ENCODE measurements at places on chromosomes 2 and 18. TPM values are rescaled to one million over a fixed set of nuclear protein-coding genes. Genes with fewer than 3 reads are reported as not detected.
A peak's percentile ranks its signal among the peaks of the same experiment; 100 is the strongest.

DNA sequence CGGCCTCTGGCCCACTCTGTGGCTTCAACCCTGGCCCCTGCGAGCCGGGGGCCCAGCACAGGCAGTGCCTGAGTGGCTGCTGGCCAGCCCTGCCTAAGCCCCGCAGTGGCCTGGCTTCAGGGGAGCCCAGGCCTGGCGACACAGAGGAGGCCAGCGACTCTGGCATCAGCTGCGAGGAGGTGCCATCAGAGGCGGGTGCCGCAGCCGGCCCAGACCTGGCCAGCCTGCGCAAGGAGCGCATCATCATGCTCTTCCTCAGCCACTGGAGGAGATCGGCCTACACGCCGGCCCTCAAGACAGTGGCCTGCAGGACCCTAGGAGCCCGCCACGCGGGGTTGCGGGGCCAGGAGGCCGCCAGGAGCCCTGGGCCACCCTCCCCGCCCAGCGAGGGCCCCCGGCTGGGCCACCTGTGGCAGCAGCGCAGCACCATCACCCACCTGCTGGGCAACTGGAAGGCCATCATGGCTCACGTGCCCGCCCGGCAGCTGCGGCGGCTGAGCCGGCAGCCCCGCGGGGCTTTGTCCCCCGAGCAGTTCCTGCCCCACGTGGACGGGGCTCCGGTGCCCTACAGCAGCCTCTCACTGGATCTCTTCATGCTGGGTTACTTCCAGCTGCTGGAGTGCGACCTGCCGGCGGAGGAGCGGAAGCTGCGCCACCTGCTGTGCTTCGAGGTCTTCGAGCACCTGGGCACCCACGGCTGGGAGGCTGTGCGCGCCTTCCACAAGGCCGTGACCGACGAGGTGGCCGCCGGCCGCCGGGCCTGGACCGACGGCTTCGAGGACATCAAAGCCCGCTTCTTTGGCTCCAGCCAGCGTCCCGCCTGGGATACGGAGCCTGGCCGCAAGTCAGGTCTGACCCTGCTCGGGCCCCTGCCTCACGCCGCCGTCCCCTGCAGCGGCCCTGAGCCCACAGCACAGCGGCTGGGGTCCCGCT is 7.5 kb upstream of the KLHL30 start:
- H3K36me3 ChIP-seq, result no peaks in the 10 kb centered on the region
- peaks cover 4% of the 10 kb centered on the region for H3K4me1 ChIP-seq
- H3K4me3 ChIP-seq, result no peak overlapping the region
- no peak overlapping the region for H3K27ac ChIP-seq

DNA sequence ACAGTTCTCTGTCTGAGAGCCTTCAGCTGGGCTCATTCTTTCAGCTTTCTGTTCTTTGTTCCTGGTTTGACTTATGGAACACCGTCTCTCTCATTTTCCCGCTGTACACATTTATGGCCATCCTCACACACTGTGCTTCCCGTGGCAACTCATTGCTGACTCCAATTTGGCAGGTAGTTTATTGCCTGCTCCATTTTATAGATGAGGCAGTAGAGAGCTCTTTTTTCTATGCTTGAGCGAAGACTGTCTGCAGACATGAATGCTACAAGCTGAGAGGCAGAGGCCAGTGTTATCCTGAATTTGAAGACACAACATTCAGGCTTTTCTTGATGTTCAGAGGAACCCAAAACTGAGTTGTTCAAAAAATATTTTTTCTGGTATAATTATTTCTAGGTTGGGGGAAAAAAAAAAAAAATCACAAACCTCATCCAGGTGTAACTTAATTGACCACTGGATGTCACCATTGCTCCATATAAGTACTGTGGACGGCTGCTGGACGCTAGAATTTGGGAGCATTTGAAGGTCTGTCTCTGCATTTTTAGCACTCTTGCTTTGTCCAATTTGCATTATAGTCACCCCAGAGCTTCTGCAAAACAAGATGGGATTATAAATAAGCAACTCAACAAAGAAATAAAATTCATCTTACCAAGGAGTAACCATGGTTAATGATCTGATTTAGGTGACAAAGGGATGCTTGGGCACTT is 83.5 kb downstream of the HRH4 start:
- no peaks in the 10 kb centered on the region for H3K36me3 ChIP-seq
- peaks cover 9% of the 10 kb centered on the region for H3K4me1 ChIP-seq
- no peak for DNase-seq
- no peak overlapping the region for H3K4me3 ChIP-seq
- no peak overlapping the region for H3K27ac ChIP-seq
- no peaks in the 10 kb centered on the region for H3K27me3 ChIP-seq

GRCh38 chr2:34660741-34661140 is 1061.6 kb upstream of the FAM98A start:
- no peaks in the 10 kb centered on the region for H3K27me3 ChIP-seq
- no peak overlapping the region for H3K4me3 ChIP-seq
- no peak overlapping the region for H3K27ac ChIP-seq
- H3K4me1 ChIP-seq, result peaks cover 4% of the 10 kb centered on the region
- no peak for DNase-seq
- no peaks in the 10 kb centered on the region for H3K36me3 ChIP-seq

- DNase-seq, result no peak
- H3K27ac ChIP-seq, result no peak overlapping the region
- H3K4me1 ChIP-seq, result peaks cover 14% of the 10 kb centered on the region
- no peaks in the 10 kb centered on the region for H3K27me3 ChIP-seq
- H3K36me3 ChIP-seq, result no peaks in the 10 kb centered on the region
Measured at GRCh38 chr2:138716183-138716582, 64.0 kb downstream of the NXPH2 start.

- H3K4me1 ChIP-seq, result peaks cover 53% of the 10 kb centered on the region
- H3K27ac ChIP-seq, result peak overlapping the region; percentile 98
- DNase-seq, result no peak
Measured at GRCh38 chr2:196988639-196989038, 62.1 kb upstream of the PGAP1 start.

- no peaks in the 10 kb centered on the region for H3K36me3 ChIP-seq
- no peak overlapping the region for H3K4me3 ChIP-seq
- no peaks in the 10 kb centered on the region for H3K27me3 ChIP-seq
- DNase-seq, result no peak
Measured at GRCh38 chr2:170277951-170278350, 100.0 kb downstream of the MYO3B start.

DNA sequence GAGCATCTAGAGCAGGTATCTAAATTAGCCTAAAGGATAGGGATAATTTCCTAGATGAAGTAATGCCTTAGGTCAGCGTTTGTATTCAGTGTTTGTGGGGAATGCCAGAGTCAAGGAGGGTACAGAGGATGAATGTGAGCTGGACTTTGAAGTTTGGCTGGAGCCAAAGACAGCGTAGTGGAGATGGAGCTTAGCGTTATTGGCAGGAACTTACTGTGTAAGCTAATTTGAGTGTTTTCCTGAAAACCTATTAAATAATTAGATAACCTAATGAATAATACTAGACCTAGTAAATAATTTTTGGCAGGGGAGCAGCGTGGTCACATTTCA is 4.2 kb downstream of the RNF138 start:
- H3K27me3 ChIP-seq, result peaks cover 13% of the 10 kb centered on the region
- peaks cover 17% of the 10 kb centered on the region for H3K4me1 ChIP-seq
- no peaks in the 10 kb centered on the region for H3K36me3 ChIP-seq
- H3K27ac ChIP-seq, result no peak overlapping the region

DNA sequence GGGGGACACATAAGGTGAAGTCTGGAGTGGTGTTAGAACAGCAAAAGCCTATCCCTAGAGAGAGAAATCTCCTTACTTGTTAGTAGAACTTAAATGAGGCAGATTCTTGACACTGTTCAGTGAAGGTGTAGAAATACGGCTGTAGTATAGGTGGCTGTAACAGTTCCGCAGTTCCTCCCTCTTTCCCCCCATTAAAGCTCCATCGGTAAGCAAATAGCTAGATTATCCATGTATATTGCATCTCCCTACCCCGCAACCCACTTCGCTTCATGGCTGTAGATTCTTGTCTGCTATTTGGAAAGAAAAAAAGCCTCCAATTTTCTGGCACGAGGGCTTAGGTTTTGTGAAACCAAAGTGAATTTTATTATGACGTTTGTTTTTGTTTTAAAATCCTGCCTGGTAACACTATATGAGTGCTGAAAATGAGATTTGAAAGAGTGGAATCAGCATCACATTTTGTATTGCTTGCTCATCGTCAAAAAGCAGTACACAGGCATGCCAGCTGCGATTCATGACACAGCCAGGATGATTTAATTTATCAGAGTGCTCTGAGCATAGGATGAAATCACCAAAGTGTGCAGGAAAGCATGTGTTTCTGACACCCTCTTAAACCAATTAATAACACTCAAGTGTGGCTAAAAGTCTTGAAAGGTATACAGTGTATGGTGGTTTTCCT is 1.4 kb downstream of the FAM171B start:
- peak overlapping the region; percentile 98 for H3K27ac ChIP-seq
- peak overlapping the region; percentile 95 for H3K4me3 ChIP-seq

DNA sequence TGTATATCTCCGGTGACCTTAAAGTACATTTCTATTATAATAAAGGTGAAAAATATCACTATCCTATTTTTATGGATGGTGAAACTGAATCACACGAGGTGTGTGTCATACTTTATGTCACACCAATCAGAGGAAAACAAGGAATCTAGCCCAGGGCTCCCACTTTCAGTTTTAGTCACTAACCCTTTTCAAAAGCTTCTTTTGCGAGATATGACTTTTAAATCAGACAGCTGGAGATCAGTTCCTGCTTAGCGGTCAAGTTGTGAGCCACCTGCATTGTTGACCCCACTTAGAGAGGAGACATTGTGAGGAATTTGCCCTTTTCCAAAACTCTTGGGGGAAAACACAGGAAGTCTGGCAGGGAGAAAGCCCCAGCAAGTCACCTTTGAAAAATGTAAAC is 70.5 kb downstream of the CPS1 start:
- H3K36me3 ChIP-seq, result no peaks in the 10 kb centered on the region
- no peaks in the 10 kb centered on the region for H3K27me3 ChIP-seq
- H3K4me1 ChIP-seq, result peaks cover 8% of the 10 kb centered on the region
- H3K27ac ChIP-seq, result no peak overlapping the region
- H3K4me3 ChIP-seq, result no peak overlapping the region
- DNase-seq, result no peak

DNA sequence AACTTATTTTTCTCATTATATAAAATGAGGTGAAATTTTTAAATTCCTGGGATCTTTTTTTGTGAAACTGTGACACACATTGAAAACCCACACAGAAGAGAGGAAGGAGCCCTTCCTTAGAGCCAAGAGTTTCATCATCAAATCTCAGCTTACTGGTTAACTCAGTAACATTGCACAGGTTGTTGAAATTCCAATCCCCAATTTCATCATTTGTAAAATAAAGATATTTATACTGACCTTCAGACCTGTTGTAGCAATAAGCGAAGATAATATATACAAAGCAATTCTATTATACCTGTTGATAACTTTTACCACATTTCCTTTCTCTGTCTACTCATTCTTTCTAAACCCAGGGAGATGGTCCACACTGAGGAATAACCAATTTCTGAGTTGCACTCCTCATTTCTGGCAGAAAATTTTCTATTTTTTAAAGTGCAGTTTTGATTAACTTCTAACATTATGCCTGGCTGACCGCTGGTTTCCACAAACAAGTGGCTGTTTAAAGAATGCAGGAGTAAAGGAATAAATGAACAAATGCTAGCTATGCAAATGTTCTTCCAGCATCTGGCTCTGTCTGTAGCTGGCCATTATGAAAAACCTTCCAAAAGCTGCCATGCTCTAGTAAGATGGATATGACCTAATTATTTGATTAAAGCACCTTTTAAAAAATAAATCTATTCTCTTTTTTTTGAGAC is 105.7 kb upstream of the LINC00305 start:
- DNase-seq, result no peak
- H3K4me1 ChIP-seq, result no peaks in the 10 kb centered on the region

DNA sequence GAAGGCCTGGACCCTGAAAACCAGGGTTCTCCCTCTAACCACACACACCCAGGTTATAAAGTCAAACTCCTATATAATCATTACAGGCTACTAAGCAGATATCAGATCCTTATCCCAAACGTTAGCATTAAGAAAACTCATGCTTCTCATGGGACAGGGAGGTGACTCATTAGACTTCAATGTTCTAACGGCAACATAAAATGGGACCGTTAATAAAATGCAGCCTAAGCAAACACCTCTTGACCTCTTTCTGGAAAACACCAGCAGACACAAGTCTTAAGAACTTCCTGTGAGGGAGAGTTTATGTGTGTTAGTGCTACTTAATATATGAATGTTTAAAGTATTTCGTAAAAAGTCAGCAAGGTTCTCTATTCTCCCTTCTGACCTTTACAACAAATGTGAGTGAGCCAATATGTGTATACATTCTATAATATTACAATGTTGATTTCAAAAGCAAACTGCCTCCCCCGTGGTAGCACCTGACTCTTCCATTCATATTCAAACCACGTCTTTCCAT is 31.7 kb downstream of the LPIN2 start:
- no peak for DNase-seq
- peaks cover 5% of the 10 kb centered on the region for H3K4me1 ChIP-seq
- no peaks in the 10 kb centered on the region for H3K27me3 ChIP-seq
- H3K27ac ChIP-seq, result no peak overlapping the region
- H3K4me3 ChIP-seq, result no peak overlapping the region
- H3K36me3 ChIP-seq, result no peaks in the 10 kb centered on the region

- no peaks in the 10 kb centered on the region for H3K27me3 ChIP-seq
- no peaks in the 10 kb centered on the region for H3K36me3 ChIP-seq
- DNase-seq, result no peak
- no peak overlapping the region for H3K4me3 ChIP-seq
Measured at GRCh38 chr2:68548396-68548795, 81.0 kb downstream of the APLF start.

DNA sequence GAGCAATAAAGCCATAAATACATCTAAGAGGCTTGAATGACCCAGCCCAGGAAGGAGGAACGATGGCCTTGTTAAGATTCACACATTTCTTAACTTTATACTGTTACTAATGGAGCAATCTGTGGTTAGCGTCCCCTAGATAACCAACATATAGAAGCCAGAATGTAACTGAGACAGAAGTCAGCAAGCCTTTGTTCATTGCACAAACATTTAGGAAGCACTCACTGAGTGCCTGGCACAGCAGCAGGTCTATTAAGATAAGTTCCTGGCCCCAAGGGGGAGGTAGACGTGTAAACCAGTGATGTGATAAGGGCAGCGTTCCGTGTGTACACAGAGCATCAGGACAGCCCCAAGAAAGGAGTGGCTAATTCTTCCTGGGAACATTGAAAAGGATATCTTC is 63.6 kb upstream of the ATL2 start:
- no peak overlapping the region for H3K4me3 ChIP-seq
- DNase-seq, result no peak
- no peak overlapping the region for H3K27ac ChIP-seq
- no peaks in the 10 kb centered on the region for H3K36me3 ChIP-seq

DNA sequence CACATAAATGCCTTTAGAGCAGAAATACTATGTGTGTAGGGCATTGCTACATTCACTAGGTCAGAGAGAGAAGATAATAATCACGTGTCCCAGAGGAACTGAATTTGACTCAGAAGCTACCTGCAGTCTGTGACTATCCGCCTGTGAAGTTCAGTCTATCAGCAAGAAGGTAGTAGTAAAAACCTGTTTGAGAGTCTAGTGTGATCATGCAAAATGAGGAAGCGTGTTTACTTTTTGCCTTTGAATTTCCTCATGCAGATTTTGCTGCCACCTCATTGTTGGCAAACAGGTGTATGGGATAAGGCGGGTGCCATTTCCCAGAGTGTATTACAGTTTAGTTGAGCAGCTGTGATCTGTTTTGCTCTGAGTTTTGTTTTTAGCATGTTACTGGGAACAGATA is 403.9 kb upstream of the FANCL start:
- no peak overlapping the region for H3K27ac ChIP-seq
- peaks cover 16% of the 10 kb centered on the region for H3K4me1 ChIP-seq
- no peak overlapping the region for H3K4me3 ChIP-seq
- DNase-seq, result no peak

Gene ERFE
- 12.2 TPM for total RNA-seq

Gene NAT8
- total RNA-seq, result not detected

Gene SLC11A1
- total RNA-seq, result not detected

Gene MAP3K19
- total RNA-seq, result not detected

Gene CAPN14
- total RNA-seq, result 0.25 TPM

Gene KCMF1
- total RNA-seq, result 46.8 TPM

Gene CMPK2
- total RNA-seq, result 0.81 TPM

Data from glutamatergic neuron (in vitro differentiated cells).